ENCODE measurements at places on chromosomes 6 and 20. TPM values are rescaled to one million over a fixed set of nuclear protein-coding genes. Genes with fewer than 3 reads are reported as not detected.

Gene PAK5
- 1.6 TPM for total RNA-seq

Gene PACRG
- 0.30 TPM for total RNA-seq

Gene HLA-DRA
- total RNA-seq, result 2.3 TPM

Gene KIAA1755
- 0.22 TPM for total RNA-seq

Gene RNF182
- total RNA-seq, result 15.3 TPM
